ENCODE measurements at places on chromosomes 7 and 10.
A peak's percentile ranks its signal among the peaks of the same experiment; 100 is the strongest.

GRCh38 chr10:11525503-11525902, 85.9 kb downstream of the USP6NL start:
- no peak for DNase-seq

- no peak for DNase-seq
Observed at GRCh38 chr10:96230527-96230926, 40.8 kb downstream of the BLNK start.

DNA sequence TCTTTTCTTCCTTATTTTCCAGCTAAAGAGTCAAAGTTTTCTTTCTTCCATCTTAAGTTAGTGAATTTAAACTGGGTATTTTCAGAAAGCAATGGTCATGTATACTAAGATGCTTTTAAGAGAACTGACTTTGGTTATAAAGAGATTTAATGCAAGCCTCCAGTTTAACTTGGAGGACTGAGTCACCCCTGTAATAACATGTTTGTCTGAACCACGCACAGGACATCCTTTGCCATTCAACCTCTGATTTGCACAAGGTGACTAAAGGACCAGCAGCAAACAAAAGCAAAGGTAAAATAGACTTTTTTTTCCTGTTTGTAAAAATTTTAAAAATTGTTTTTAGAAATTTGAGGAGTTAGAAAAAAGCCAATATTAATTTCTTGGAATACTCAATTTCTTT, 2.9 kb downstream of the HYAL4 start:
- DNase-seq: no peak

GRCh38 chr7:122304996-122305421, 459 bp upstream of the FEZF1 start:
- peak; percentile 60 for DNase-seq

DNA sequence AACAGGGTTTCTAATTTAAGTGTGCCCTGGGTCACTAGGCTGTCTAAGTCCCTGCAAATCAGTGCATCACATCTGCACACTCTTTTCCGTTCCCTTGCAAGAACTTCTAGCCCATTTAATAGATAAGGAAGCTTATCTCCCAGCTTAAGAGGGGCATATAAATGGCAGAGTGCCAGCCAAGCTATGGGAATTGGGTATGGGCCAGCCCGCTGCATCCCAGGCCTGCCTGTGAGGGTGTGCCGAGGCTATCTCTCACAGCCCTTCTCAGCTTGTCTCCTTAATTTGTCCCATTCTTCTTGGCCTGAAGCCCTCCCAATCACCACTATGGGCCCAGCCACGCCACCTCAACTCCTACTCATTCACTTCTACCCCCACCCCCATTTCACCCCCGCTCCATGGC, 14.7 kb downstream of the AQP1 start:
- no peak for DNase-seq

DNA sequence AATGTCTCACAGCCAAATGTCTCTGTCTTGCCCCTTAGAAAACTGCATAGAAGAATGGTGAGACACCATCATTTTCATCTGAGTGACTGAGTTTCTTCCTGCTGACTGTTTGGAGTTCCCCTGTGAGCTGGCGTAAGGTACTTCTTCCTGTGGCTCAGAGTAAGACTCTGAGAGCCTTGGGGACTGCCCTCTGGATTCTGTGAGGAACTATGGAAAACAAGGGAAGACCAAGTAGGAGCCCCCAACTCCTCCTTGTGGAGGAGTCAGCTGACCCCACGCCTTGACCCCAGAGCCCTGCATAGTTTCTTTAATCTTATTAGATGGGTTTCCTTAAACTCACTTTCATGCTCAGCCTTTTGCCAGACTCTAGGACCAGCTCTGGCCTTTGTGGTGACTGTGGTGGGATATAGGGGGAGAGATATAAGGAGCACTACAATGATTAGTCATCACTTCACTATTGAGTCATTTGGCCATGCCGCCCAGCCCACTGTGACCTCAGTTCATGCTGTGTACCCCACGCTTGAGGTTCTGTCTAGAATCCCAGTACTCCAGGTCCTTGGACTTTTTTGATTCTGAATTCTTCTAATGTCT, 51.8 kb upstream of the FAM133B start:
- no peak for DNase-seq

DNA sequence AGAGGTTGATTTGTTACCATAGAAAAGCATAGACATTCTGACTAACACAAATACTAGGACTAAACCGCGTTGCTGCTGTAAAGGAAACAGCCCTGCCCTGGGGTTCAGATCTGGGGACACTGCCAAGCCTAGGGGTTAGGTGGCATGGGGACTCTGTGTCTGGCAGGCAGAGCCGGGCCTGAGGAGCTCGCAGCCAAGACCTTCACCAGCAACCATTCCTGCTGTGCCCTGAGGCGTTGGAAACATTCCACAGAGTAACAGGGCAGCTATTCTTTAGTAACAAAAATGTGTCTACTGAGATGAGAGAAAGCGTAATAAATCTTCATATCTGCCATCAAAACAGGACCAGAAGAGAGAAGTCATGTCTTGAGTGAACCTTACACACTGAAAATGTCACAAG, 280.5 kb downstream of the POM121L12 start:
- no peak for DNase-seq

GRCh38 chr7:2512179-2512661, 7.4 kb upstream of the LFNG start:
- DNase-seq: no peak

DNA sequence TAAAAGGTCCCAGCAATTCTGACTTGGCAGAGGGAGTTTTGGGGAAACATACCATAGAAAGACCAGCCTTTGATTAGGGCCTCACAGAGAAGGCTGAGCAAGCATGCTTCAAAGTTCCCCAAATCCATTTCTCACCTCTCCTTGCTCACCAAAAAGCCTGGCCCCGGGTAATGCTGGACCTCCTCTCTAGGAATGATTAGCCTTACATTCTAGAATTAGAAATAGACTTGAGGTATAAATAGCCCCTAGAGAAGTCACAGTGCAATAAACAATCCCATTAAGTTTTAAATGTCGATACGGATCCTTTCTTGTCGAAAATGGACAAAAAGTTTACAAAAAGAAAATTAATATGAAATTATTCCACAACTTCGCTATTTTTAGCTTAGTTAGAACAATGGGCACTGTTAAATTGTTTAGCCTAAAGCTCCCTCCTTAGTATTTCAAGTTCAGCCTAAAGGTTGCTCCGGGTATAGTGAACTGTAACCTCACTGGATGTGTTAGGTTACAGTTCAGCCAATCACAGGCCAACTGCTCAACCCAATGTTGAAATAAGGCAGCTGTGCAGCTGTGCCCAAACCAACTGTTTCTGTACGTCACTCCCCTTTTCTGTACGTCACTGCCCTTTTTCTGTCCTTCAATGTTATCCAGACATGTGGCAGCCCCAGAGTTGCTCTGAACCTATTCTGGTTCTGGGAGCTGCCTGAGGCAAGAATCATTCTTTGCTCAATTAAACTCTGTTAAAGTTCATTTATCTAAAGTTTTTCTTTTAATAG, 7.9 kb upstream of the GSDME start:
- no peak for DNase-seq

GRCh38 chr7:17963281-17963680, 23.0 kb upstream of the SNX13 start:
- DNase-seq: no peak

GRCh38 chr10:22455068-22455857, 110.0 kb downstream of the SPAG6 start:
- no peak for DNase-seq

DNA sequence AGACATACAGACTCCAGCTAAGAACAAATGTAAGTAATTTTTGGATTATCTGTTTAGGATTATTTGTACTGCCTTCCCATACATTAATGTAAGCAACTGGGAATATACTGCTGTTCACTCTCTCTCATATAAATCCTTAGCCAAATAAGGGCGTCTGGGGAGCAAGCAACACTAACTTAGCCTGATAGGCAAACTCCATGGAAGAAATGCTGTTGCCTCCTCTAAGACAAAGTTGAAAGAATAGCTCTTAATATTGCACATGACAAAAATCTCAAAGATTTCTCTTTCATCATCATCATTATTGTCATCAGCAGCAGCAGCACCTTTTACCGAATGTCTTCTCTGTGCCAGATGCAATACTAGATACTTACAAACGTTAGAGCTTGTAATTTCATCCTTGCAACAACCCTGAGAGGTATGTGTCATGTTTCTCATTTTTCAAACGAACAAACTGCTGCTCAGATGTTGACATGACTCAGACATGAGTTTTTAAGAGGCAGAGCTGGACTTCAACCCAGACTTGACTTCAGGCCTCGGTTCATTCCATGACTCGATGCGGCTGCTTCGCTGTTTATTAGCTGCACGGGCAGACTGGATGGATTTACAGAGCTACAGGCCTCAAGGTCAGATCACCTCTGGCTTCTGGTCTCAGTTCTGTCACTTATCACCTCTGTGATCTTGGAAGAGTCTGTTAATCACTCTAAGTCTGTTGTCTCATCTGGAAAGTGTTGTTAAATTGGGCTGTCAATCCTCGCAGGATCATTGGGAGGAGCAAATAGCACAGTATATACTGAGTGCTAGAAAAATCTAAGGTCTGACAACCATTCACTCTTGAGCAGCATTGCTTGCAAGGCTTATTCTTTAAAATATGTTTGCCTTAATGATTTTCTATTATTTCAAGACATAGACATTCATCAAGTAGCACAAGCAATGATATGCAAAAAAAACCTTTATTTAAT, 126.3 kb upstream of the CELF2 start:
- DNase-seq: no peak

- no peak for DNase-seq
Observed at GRCh38 chr7:24654305-24654704, 81.1 kb downstream of the PALS2 start.

- DNase-seq: no peak
Observed at GRCh38 chr10:30353851-30354250, 4.8 kb upstream of the MTPAP start.

Data from neural progenitor cell (in vitro differentiated cells).